ENCODE measurements at places on chromosomes 12 and 14. TPM values are rescaled to one million over a fixed set of nuclear protein-coding genes. Genes with fewer than 3 reads are reported as not detected.

- no peak for DNase-seq
These were observed 17.5 kb downstream of the MTRFR start for GRCh38 chr12:123250471-123251383.

DNA sequence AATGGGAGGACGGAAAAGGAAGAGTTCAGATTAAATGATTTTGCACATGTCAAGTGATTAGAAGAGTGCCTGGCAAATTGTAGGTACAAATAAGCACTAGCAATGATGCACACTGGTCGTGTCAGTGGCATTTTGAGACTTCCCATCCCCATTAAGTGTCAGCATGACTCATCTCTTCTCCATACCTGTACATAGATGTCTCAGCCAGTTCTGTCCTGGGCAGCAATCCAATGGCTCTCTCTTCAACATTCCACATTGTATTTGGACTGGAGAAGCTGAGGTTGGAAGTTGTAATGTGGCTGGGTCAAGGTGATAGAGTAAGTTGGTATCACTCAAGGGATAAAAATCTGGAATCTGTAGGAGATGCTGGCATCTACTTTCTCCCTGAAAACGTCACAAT, 742.7 kb downstream of the VRK1 start:
- DNase-seq, result no peak

- DNase-seq, result no peak
These were observed 122.7 kb downstream of the SLC38A6 start for GRCh38 chr14:61103541-61104339.

GRCh38 chr14:22184157-22184829, 404.7 kb downstream of the DAD1 start:
- no peak for DNase-seq

GRCh38 chr14:23375527-23376251, 1.2 kb upstream of the CMTM5 start:
- no peak for DNase-seq

DNA sequence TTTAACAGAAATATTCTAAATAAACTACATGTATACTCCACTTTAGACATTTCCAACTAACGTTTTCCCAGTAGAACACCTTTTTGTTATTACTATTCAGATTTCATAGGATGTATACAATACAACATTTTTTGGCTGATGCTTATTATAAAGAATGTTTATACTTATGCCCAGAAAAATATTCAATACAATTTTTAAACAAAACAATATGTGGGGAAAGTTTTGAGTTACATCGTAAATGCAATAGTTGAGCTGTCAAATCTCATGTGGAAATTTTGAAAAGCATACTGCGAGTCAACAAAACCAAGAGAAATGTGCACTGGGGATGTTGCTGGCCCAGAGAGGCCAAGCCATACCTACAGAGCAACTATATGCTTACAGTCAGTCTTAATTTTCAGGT, 18.2 kb upstream of the MON2 start:
- DNase-seq, result no peak

DNA sequence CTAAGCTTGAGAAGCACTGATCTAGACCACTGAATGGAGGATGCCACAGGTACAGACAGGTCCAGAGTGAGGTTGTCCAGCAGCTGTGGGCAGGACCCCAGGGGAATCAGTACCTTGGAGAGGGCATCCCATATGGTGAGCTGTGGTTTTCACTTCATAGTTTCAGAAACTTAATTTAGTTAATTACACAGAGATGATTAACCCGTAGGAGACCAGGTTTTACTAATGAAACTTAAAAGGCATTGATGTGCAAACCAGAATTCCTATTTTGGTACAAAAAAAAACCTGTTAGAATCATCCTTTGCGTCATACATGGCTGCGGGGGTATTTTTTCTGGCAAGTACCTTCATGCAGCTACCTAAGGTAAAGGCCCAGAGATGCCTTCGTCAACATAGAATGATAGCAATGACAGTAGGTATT, 159.3 kb downstream of the DACT1 start:
- no peak for DNase-seq

FCF1 gene
- total RNA-seq, result 43.0 TPM

RASAL1 gene
- total RNA-seq, result 8.6 TPM

All from sciatic nerve (tissue), 2 donors.